ENCODE measurements at places on chromosomes 5 and 9. TPM values are rescaled to one million over a fixed set of nuclear protein-coding genes. Genes with fewer than 3 reads are reported as not detected.

DNA sequence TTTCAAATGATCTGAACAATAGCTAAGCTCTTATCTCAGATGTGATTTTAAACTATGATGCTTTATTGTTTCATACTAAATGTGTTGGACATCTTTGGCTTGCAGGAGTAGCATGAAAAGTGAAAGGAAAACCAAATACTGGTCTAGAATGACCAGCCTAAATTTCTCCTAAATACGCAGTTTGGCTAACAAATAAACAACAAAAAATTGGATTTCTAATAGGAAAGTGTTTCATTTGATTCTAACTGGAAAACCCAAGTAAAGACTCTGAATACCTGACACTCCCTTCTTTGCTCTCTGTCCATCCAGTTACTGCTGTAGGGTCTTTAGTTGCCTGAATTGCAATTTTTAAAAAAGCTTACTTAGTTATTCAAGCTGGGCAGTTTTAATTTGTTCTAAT lies 111.7 kb upstream of the ACOT12 start:
- DNase-seq: no peak

DNA sequence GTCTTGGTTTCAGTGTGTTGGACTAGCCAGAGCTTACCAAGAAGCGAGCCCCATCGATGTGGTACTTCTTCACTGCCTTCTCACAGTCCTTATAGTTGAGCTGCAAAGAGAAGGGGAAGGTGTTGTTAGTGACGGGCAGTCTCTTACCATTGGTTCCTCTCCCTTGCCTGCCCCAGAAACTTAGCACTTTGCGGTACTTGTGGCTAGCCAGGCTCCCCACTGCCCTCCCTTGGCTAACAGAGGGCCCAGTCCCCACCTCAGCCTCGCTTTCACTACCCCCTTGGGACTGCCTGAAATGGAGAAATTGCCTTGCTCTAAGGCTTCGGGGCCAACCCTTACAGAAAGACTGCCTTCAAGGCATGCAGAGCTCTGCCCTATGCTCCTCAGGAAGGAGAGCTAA lies 4.3 kb downstream of the LCP2 start:
- no peak for DNase-seq

DNA sequence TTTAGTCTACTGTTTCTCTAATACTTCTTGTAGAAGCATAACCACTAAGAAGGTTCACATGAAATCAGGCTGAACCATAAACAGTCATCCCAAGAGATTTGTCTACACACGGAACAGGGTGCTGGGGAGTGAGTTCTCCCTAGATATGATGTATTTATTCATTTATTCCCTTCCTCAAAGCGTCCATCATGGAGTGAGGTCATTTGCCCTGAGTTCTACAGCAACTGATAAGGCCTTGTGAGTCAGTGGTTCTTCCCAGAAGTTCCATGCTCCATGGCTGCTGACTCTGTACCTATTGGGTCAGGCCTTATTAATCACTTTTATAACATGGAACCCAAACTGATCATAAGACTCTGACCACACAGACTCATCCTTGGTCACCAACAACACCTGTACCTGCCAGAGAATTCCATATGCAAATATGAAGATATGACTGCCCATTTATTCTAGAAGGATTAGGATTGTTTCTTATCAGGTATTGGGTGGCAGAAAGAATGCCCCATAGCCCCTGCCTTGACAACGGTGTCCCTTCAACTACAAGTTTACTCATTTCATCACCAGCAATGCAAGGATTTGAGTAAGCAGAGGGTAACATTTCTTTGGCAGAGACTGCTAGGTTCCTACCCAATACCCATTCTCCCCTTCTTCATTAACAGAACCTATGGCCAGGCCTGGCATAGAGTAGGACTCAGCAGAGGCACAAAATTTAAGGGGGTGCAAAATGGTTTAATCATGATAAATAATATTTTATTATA lies 118.1 kb downstream of the LHFPL2 start:
- DNase-seq: no peak

DNA sequence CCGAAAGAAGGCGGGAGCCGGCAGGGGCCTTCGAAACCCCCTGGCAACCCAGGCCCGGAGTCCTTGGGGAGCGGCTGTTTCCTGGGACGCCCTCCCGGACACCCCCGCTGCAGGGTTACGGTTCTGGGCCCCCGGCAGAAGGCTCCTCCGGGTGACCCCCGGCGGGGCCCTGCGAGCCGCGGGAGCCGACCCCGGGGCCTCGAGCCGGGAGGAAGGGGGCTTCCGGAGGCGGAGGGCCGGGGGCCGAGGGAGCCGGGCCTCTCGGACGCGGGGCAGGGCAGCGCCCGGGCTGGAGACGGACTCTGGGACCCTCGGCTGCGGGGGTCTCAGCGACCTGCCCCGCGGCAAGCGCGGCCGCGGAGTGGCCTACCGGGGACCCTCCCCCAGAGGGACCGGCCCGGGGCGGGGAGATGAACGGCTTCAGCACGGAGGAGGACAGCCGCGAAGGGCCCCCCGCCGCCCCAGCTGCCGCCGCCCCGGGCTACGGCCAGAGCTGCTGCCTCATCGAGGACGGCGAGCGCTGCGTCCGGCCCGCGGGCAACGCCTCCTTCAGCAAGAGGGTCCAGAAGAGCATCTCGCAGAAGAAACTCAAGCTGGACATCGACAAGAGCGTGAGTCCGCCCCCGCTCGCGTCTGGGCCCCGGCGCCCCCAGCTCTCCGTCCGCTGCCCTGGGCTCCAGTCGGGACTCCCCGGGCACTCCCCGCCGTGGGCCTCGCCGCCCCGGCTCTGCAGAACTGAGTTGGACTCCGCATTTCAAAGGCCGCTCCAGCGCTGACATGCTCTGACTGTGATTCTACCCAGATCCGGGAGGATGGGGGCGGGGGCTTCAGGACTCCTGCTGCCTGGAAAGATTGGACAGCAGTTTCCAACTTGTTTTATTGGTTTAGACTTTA lies 645 bp downstream of the SAP30L start:
- DNase-seq: peak; percentile 41

GRCh38 chr9:81546489-81546888 lies 142.9 kb downstream of the TLE1 start:
- no peak for DNase-seq

FOXD1 gene
- not detected for total RNA-seq

KCTD16 gene
- not detected for total RNA-seq

PAPPA gene
- total RNA-seq: 0.64 TPM
